ENCODE measurements at places on chromosomes 1 and 21. TPM values are rescaled to one million over a fixed set of nuclear protein-coding genes. Genes with fewer than 3 reads are reported as not detected.

KRTAP26-1 gene
- not detected for total RNA-seq

CD160 gene
- 0.12 TPM for total RNA-seq

ST6GALNAC3 gene
- total RNA-seq, result 0.12 TPM

CD48 gene
- not detected for total RNA-seq

SPRR2B gene
- total RNA-seq, result not detected

LCE1B gene
- not detected for total RNA-seq

Measured in smooth muscle cell of the coronary artery (primary cell).